ENCODE measurements at places on chromosomes 5 and 9.

GRCh38 chr9:134434894-134435506 is 108.7 kb downstream of the RXRA start:
- peak; percentile 90 for DNase-seq

DNA sequence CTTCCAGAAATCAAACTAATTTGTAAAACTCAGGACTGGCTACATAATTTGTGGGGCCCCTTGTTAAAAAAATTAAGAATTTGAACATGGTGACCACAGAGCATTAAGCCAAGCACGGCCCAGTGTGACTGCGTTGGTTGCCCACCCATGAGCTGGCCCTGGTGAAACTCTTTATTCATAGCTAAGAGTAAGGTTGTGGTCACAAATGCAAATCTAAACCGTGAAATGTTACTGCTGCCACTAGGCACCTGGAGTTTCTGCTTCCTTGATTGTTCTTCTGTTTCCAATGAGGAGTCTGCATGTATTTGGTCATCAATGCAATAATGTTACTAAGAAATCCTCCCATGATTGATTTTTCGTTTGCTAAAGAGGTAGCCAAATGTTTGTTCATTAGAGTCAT is 4.2 kb downstream of the GCNT1 start:
- DNase-seq = no peak

GRCh38 chr9:107211284-107211923 is 71.7 kb upstream of the RAD23B start:
- no peak for DNase-seq

- no peak for DNase-seq
Observed at GRCh38 chr9:120158221-120158620, 421.7 kb downstream of the CDK5RAP2 start.

Data from epithelial cell of proximal tubule (primary cell).